ENCODE measurements at places on chromosomes 6 and 20.

DNA sequence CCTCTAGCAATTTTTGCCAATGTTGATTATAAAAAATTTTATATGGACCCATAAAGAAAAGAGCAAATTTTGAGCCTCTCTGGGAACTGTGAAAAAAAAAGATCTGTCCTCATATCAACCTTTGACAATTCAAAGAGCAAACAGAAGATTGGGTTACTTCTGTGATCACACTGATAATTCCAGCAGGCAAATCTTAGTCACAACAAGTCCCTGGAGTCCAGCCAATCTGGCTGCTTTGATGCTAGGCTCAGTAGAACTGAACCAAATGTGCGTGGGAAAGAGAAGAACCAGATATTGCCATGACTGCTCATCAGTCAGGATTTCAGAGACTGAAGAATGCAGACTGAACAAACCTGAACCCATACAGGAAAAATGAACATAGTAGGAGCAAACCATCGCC lies 438.4 kb upstream of the FLRT3 start:
- no peak for DNase-seq

GRCh38 chr6:157267654-157268053 lies 55.7 kb downstream of the TMEM242 start:
- DNase-seq = no peak

DNA sequence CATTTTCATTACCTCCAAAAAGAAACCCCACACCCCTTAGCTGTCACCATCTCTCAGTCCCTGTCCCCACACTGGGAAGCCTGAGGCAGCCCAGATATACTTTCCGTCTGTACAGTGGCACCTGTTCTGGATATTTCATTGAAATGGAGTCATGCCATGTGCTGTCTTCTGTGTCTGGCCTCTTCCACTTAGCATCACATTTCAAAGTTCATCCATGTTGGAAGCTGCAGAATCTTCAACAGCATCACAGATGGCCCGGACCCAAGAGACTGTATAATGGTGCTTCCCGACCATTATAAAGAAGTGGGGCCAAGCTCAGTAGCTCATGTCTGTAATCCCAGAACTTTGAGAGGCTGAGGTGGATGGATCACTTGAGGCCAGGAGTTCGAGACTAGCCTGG lies 58.4 kb downstream of the DLGAP4 start:
- DNase-seq = no peak

DNA sequence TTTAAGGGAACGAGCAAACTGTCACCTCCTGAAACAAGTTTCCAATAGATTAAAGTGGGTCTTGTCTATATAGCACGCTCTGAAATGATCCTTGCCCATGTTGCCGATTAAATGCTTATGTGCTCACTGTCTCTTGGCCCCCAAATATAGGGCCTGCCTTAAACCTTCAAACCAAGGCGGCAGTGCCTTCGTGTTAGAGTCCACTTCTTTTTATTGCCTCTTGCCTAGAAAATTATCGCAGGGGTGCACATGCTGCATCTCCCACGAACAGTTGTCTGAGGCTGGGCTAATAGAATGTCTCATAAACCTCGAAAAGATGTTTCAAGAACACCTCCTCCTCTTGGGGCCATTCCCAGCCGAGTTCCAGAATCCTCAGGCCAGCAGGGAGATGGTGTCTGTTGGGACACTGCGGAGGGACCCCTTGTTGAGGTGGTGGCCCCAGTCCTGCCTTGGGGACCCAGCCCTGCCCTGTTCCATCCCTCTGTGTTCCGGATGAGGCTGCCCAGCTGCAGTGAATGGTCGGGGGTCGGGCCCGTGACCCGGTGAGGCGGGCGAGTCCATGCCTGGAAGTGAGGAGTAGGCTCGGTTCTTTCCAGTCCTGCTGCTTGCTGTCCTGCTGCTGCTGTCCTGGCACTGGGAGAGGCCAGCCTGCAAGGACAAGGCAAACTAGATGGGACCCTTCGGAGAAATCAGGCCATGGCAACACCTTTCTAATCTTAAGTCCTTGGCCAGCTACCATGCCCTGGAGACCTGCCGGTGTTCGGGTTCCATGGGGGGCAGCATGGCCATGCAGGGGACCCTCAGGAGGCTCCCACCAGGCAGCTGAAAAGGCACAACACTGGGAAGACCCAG lies 34.7 kb upstream of the SLCO4A1 start:
- no peak for DNase-seq

DNA sequence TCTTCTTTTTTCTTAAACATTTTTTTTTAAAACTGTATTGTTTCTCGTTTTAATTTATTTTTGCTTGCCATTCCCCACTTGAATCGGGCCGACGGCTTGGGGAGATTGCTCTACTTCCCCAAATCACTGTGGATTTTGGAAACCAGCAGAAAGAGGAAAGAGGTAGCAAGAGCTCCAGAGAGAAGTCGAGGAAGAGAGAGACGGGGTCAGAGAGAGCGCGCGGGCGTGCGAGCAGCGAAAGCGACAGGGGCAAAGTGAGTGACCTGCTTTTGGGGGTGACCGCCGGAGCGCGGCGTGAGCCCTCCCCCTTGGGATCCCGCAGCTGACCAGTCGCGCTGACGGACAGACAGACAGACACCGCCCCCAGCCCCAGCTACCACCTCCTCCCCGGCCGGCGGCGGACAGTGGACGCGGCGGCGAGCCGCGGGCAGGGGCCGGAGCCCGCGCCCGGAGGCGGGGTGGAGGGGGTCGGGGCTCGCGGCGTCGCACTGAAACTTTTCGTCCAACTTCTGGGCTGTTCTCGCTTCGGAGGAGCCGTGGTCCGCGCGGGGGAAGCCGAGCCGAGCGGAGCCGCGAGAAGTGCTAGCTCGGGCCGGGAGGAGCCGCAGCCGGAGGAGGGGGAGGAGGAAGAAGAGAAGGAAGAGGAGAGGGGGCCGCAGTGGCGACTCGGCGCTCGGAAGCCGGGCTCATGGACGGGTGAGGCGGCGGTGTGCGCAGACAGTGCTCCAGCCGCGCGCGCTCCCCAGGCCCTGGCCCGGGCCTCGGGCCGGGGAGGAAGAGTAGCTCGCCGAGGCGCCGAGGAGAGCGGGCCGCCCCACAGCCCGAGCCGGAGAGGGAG lies 580 bp downstream of the VEGFA start:
- peak; percentile 11 for DNase-seq

- no peak for DNase-seq
Measured at GRCh38 chr20:58511364-58511763, 3.8 kb downstream of the APCDD1L start.

DNA sequence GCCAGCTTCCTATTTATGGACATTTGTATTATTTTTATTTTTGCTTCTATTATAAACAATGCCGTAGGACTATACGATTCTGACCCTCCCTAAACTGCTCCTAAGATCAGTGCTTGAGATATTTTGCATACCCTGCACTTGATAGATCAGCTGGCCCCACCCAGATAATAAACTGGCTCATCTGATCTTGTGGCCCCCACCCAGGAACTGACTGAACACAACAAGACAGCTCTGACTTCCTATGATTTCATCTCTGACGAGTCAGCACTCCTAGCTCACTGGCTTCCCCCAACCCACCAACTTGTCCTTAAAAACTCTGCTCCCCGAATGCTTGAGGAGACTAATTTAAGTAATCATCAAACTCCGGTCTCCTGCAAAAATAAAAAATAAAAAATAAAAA lies 34.9 kb upstream of the TFAP2A start:
- no peak for DNase-seq

GRCh38 chr20:36847710-36848040 lies 28.3 kb upstream of the TLDC2 start:
- DNase-seq = no peak

DNA sequence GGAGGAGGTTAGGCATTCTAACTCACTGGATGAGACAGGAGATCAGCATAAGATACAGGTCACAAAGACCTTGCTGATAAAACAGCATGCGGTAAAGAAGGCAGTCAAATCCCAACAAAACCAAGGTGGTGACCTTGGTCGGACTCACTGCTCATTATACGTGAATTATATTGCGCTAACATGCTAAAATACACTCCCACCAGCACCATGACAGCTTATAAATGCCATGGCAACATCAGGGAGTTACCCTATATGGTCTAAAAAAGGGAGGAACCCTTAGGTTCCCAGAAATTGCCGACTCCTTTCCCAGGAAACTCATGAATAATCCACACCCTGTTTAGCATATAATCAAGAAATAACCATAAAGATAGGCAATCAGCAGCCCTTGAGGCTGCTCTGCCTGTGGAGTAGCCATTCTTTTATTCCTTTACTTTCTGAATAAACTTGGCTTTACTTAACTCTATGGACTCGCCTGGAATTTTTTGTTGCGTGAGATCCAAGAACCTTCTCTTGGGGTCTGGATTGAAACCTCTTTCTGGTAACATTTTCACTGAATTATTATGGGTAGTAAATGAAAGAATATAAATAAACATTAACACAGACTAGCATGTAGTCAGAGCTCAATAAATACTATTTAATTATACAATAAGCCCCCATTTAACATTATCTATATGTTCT lies 3.0 kb upstream of the LAMA4 start:
- no peak for DNase-seq

- DNase-seq = no peak
Measured at GRCh38 chr6:23611776-23612381, 514.1 kb upstream of the NRSN1 start.

DNA sequence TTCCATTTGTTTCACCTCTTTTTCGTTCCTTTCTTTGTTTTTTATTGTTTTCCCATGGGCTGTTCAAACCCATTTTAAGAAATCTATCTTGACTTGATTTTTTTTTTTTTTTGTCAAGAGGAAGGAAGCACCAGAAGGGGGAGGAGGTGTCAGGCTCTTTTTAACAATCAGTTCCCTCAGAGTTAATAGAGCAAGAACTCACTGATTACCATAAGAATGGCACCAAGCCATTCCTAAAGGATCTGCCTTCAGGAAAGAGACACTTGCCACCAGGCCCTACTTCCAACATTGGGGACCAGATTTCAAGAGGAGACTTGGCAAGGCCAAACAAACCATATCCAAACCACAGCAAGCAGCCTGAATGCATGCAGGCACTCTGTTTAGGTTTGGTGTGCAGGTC lies 168.0 kb downstream of the OTOR start:
- DNase-seq = no peak
